ENCODE measurements at places on chromosomes 11 and 22.

DNA sequence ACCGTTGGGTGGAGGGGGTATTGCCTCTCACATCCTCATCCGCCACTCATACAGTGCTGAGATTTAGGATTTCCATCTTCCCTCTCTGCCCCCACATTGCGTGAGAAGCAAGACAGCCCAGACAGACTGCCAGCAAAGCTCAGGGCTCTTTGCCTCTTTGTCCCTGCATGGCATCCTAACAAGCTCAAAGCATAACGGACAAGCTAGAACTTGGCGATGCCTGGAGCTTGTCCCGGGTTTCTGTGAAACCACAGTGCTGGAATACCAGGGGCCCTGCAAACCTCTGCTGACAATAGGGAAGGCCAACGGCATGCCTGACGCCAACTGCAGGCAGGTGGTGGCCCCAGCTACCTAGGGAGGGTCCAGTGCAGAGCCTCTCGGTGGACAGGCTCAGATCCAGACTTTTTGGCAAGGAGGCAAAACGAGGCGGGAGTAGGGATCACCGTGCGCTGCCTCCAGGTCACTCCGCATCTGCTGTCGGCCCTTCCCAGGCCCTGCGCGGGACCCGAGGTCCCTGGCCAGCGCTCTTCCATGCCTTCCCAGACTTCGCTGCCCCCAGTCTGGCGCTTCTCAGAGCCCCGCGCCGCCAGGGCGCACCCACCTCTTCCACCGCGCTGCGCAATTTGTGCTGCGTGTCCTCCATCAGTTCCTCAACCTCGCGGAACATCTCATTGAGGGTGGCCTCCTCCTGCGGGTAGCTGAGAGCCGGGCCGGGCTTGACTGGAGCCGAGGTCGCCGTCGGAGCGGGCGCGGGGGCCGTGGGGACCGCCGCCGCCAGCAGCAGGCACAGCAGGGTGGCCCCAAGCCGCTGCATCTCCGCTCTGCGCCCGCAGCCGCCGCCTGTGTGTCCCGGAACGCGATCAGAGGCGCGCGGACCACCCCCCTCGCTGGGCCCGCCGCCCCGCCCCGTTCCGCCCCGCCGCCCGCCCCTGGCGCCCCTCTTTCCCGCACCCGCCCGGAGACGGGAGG is at the start of gene DKK3:
DKK3 (minus strand) TSS at position 858 of the 969 bp plus-strand sequence; CDS start at position 814, 44 bp downstream.
- DNase-seq = no peak

DNA sequence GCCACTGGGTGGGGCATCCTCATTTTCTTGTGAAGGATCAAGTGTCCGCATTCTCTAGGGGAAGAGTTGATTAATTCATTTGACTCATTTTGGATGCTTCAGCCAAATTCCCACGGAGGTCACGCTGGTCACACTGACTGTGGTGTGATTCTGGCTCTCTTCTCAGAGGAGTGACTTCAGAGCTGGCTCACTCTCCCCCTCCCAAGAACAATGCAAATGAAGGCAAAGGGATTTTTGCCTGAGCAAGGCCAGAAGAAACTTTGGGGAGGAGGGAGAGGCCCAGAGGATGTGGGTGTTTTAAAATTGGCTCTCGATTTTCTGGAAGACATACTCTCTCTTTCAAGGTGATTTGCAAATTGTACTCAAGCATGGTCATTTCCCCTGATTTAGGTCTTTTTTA is 51.1 kb upstream of the LMO2 start:
- DNase-seq = peak; percentile 80

GRCh38 chr22:30538280-30538679 is 8.3 kb downstream of the SEC14L6 start:
- DNase-seq = no peak

GRCh38 chr11:9203691-9204311 is 61.3 kb downstream of the DENND5A start:
- DNase-seq = no peak

Measured in left cardiac atrium (tissue), 4 donors.